Osteocyte (in vitro differentiated cells): ENCODE measurements at places on chromosomes 7 and 10.

DNA sequence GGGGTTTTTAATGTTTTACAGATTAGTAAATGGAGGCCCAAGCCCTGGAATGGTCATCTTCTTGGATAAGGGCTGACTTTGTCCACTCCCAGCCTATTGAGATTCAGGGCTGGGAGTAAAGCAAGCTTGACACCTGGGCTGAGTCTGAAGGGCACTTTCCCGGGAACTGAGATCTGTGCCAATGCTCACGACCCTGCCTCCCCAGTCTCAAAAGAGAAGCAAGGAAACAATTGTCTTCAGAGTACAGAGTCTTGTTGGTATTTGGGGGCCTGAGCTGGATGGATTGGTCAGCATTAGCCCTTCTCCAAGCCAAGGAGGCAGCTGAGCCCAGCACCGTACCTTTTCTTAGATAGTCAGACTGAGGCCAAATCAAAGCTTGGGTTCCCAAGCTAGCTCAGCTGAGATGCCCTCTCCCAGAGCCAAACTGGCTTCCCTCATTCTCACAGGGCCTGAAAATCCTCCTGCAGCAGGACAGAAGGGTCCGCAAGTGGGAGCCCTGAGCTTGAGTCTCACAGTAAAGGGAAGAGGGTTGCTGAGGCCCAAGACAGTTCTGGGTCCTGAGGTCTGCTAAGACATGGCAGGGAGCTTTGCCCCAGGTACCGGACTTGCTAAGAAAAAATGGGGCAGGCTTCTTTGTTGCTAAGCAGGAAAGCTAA is 3.7 kb downstream of the DDIT4 start:
- no peaks in the 10 kb centered on the region for H3K27me3 ChIP-seq
- peak overlapping the region; percentile 100 for H3K27ac ChIP-seq
- DNase-seq = no peak
- H3K4me1 ChIP-seq = peaks cover 43% of the 10 kb centered on the region
- H3K4me3 ChIP-seq = peak overlapping the region; percentile 98

DNA sequence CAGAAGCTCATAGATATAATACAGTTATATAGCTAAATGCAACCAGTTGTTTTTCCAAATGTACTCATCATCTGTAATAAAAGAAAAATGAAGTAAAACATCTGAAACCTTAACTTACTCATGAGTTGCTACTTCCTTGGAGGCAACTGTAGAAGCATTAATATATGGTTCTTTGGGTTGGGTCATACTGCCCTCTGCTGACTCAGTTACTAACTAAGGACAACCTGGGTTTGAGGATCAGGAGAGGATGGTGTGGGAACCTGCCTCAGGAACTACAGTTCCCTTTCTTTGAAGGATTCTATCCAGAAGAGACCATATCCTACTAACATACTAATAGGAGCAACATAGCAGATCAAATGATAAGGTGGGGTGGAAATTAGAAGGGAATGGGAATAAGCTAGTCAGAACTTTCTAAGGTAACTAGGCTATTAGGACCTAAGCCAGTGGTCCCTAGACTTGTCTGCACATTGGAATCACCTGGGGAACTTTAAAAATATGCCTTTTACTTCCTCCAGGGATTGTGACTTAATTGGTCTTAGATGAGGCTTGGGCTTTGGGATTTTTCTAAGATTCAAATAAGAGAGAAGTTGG is 20.7 kb downstream of the COX15 start:
- no peak overlapping the region for H3K27ac ChIP-seq
- no peak for DNase-seq
- peaks cover 11% of the 10 kb centered on the region for H3K4me1 ChIP-seq
- H3K27me3 ChIP-seq = no peaks in the 10 kb centered on the region
- H3K4me3 ChIP-seq = no peak overlapping the region

DNA sequence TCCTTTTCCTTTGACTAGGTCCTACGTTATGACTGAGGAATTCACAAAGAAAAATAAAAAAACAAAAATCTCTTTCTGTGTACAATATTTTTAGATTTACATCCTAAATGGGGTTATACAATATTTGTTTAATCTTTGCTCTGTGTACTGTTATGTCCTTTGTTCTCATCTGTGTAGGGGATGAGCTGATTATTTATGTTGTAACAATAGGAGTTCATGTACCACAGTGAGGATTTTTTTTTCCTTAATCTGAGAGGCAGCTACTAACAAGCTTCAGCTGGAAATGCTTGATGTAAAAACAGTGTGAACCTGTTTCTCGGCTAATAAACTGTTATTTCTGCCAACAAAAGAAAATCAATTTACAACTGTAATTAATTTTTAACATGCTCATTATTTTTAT is 58.0 kb downstream of the ORC5 start:
- peaks cover 4% of the 10 kb centered on the region for H3K4me1 ChIP-seq
- H3K27me3 ChIP-seq = no peaks in the 10 kb centered on the region
- DNase-seq = no peak
- no peak overlapping the region for H3K4me3 ChIP-seq
- no peak overlapping the region for H3K27ac ChIP-seq
- peaks cover 15% of the 10 kb centered on the region for H3K36me3 ChIP-seq

- H3K27ac ChIP-seq = no peak overlapping the region
- DNase-seq = no peak
Observed at GRCh38 chr7:110786328-110786965, 304.5 kb upstream of the LRRN3 start.

GRCh38 chr10:78225594-78225993 is 191.9 kb downstream of the RPS24 start:
- no peak overlapping the region for H3K4me3 ChIP-seq
- H3K27me3 ChIP-seq = peaks cover 41% of the 10 kb centered on the region
- DNase-seq = no peak
- H3K36me3 ChIP-seq = no peaks in the 10 kb centered on the region
- H3K27ac ChIP-seq = no peak overlapping the region

DNA sequence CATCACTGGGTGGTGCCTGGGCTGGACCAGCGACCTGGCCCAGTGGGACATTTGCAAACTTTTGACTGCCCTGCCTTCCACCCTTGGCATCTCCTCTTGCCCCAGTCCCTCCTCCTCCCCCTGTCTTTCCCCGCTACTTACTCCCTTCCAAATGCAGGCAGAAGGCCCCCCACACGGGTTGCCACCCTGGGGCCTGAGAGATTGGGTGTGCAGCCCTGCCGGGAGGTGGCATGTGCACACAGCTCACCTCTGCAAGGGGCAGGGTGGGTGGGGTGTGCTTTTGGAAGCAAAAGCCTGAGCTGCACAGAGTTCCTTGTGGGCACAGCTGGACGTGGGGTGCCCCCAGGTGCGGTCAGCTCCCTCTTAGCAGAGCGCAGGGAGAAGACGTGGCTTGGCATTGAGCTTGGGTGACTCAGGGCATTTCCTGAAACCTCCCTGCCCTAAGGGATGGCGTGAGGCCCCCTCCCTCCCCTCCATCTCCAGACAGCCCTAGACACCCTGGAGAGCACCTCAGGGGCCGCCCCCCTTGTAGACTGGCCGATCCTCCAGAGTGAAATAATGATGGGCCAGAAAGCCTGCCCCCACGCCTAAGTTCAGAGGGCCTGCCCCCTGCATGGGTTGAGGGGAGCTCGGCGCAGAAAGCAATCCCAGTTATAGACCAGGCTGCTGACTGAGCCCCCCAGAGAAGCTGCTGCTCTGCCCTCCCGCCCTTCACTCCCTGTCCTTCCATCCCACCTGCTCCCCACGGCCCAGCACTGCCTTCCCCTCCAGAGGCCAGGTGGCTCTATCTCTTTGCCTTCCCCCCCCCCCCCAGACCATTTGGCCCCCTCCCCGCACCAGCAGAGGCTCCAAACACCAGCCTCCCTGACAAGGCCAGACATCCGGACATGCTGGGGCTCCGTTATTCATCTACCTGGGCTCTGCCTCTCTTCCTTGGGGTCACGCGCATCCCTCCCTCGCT is 2.3 kb upstream of the SHH start:
- no peak overlapping the region for H3K4me3 ChIP-seq
- H3K36me3 ChIP-seq = no peaks in the 10 kb centered on the region
- DNase-seq = no peak
- no peak overlapping the region for H3K27ac ChIP-seq

DNA sequence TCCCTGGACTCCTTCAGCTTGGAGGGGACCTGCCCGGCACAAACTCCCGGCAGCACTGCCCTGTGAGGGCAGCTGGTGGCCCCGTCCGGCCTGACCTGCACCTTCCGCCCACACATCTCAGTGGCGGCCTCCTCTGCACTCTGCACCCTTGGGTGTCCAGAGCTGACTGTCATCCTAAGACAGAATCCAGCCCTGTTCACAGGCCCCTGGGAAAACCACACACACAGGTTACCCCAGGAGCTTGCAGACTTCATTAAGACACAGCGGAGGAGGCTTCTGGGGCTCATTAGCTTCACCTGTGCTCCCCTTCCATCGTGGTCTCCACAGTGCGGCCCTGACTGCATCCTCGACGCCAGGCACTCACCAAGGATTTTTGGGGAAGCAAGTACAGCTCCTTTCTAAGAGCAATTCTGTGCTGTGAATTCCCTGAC is 51.5 kb upstream of the SHH start:
- H3K4me1 ChIP-seq = peaks cover 11% of the 10 kb centered on the region
- no peaks in the 10 kb centered on the region for H3K36me3 ChIP-seq
- no peak overlapping the region for H3K27ac ChIP-seq
- peaks cover 15% of the 10 kb centered on the region for H3K27me3 ChIP-seq
- DNase-seq = peak; percentile 71

DNA sequence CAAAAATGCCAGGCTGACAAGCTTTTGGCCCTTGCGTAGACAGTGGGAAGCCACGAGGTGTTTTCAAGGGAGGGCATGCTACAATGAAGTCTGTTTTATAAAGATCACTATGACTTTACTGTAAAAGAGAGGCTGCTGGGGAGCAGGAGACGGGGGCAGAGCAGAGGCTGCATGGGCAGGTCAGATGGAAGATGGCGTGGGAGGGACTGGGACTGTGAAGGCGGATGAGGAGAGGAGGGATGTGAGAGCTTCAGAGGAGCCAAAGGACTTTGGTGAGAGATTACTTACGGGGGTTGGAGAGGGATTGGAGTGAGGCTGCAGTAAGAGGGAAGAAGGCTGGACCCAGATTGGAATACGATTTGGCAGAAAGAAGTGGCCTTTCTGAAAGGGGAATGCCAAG is 86.6 kb upstream of the PCBD1 start:
- H3K4me1 ChIP-seq = no peaks in the 10 kb centered on the region
- H3K36me3 ChIP-seq = no peaks in the 10 kb centered on the region
- H3K4me3 ChIP-seq = no peak overlapping the region
- peaks cover 65% of the 10 kb centered on the region for H3K27me3 ChIP-seq
- H3K27ac ChIP-seq = no peak overlapping the region

DNA sequence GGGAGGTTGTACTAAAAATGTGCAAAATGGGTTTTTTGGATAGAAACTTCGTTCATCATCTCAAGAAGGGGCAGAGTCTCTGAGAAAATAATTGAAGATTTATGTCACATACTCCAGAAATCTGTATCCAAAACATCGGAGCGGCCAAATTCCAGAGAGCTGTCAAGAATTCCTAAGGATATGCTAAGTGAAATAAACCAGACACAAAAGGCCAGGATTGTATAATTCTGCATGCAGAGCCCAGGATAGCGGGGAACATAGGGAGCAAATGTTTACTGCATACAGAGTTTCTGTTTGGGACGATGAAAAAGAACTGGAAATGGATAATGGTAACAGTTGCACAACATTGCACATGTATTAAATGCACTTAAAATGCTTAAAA is 224.2 kb upstream of the AUTS2 start:
- peaks cover 15% of the 10 kb centered on the region for H3K4me1 ChIP-seq
- H3K36me3 ChIP-seq = no peaks in the 10 kb centered on the region
- H3K4me3 ChIP-seq = no peak overlapping the region

- no peak overlapping the region for H3K27ac ChIP-seq
- peaks cover 5% of the 10 kb centered on the region for H3K27me3 ChIP-seq
- H3K36me3 ChIP-seq = no peaks in the 10 kb centered on the region
- no peaks in the 10 kb centered on the region for H3K4me1 ChIP-seq
Observed at GRCh38 chr7:157589680-157590079, 252.9 kb downstream of the DNAJB6 start.
